ENCODE measurements at places on chromosomes 2 and 18. TPM values are rescaled to one million over a fixed set of nuclear protein-coding genes. Genes with fewer than 3 reads are reported as not detected.

DNA sequence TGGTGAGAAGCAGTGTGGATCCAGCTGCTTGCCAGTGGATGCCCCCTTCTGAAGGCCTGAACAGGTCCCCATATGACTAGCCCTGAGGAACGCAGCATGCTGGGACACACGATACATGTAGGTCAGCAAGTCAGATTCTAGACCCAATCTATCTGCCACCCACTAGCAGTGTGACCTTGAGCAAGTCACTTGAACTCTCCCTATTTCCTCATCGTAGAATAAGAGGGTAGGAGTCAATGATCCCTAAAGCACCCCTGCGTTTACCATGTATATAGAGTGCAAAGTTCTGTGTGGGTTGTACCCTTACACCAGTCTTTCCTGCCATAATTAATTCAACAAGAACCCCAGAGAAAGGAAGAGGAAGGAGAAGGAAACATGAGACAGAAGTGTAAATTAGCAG is 123.7 kb downstream of the GALNT14 start:
- no peaks in the 10 kb centered on the region for H3K27me3 ChIP-seq
- no peaks in the 10 kb centered on the region for H3K36me3 ChIP-seq
- H3K27ac ChIP-seq = no peak overlapping the region
- DNase-seq = no peak
- H3K4me1 ChIP-seq = no peaks in the 10 kb centered on the region
- H3K4me3 ChIP-seq = no peak overlapping the region

DNA sequence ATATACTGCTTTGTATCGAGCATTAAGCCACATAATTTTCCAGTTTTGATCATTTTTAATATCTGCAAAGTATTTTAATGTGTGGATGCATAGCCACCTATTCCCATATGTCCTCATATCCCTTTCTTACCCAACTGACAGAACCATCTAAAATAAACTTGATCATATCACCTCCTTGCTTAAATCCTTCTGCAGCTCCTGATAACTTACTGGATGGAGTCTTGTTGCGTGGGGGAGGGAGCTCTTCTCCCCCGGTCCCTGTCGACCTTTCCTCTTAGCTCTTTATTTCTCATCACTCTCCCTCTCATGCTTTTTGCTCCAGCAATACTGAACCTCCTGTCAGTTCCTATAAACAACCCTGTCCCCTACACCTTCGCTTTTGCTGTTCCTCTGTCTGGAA is 18.7 kb downstream of the TMEM178A start:
- no peaks in the 10 kb centered on the region for H3K36me3 ChIP-seq
- H3K4me1 ChIP-seq = no peaks in the 10 kb centered on the region
- H3K4me3 ChIP-seq = no peak overlapping the region
- no peak overlapping the region for H3K27ac ChIP-seq
- no peak for DNase-seq

- H3K27ac ChIP-seq = no peak overlapping the region
- peaks cover 24% of the 10 kb centered on the region for H3K4me1 ChIP-seq
- no peaks in the 10 kb centered on the region for H3K36me3 ChIP-seq
- H3K27me3 ChIP-seq = peaks cover 7% of the 10 kb centered on the region
- no peak overlapping the region for H3K4me3 ChIP-seq
Observed at GRCh38 chr2:205865056-205865455, 182.8 kb downstream of the NRP2 start.

GRCh38 chr2:168640039-168640438 is 162.4 kb upstream of the NOSTRIN start:
- no peaks in the 10 kb centered on the region for H3K4me1 ChIP-seq
- DNase-seq = no peak
- no peak overlapping the region for H3K27ac ChIP-seq
- H3K27me3 ChIP-seq = no peaks in the 10 kb centered on the region

- peak overlapping the region; percentile 13 for H3K27ac ChIP-seq
- H3K4me1 ChIP-seq = peaks cover 43% of the 10 kb centered on the region
- H3K4me3 ChIP-seq = no peak overlapping the region
- no peaks in the 10 kb centered on the region for H3K27me3 ChIP-seq
Observed at GRCh38 chr2:98908931-98909316, 27.1 kb downstream of the CRACDL start.

- no peaks in the 10 kb centered on the region for H3K4me1 ChIP-seq
- H3K4me3 ChIP-seq = no peak overlapping the region
- no peaks in the 10 kb centered on the region for H3K36me3 ChIP-seq
- no peak for DNase-seq
- no peaks in the 10 kb centered on the region for H3K27me3 ChIP-seq
Observed at GRCh38 chr2:129491308-129491707, 488.2 kb upstream of the RAB6C start.

DNA sequence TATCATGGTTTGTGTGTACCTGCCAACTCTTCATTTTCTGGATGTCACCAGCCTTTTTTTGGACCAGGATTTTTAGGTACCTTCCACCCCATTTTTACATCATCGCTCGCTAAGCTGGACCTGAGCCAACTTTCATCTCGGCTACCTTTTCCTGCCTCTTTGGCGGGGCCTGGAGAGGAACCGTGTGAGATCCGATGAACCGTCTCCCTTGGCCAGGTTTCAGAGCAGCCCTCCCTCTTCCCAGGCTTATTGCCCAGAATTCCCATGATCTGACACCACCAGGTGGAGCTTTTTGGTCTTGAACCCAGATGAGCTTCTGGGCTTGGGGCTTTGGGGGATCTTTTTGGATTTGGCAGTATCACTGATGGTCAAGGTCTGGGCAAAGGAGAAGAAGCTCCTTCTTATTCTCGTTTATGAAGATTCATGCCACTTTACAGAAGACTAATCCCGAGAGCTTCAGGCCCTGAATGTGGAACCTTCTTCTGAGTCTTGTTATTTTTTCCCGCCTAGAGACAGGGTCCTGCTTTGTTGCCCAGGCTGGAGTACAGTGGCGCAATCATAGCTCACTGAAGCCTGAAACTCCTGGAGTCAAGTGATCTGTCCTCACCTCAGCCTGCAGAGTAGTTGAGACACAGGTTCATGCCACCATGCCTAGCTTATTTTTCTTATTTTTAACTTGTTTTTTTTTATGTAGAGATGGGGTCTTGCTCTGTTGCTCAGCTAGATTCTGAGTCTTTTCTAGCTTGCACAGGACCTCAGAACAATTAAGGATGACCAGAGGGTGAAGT is 50.4 kb downstream of the GATA6 start:
- H3K27me3 ChIP-seq = no peaks in the 10 kb centered on the region
- H3K4me3 ChIP-seq = no peak overlapping the region
- no peak for DNase-seq

GRCh38 chr2:21260311-21260710 is 136.5 kb downstream of the TDRD15 start:
- H3K27ac ChIP-seq = no peak overlapping the region
- H3K4me1 ChIP-seq = peaks cover 5% of the 10 kb centered on the region
- H3K4me3 ChIP-seq = no peak overlapping the region
- no peak for DNase-seq

- H3K27me3 ChIP-seq = no peaks in the 10 kb centered on the region
- no peaks in the 10 kb centered on the region for H3K36me3 ChIP-seq
- no peak overlapping the region for H3K4me3 ChIP-seq
- no peaks in the 10 kb centered on the region for H3K4me1 ChIP-seq
Observed at GRCh38 chr18:59055345-59056032, 84.2 kb upstream of the SEC11C start.

The CCDC68 gene
- 2.2 TPM for total RNA-seq

DNA sequence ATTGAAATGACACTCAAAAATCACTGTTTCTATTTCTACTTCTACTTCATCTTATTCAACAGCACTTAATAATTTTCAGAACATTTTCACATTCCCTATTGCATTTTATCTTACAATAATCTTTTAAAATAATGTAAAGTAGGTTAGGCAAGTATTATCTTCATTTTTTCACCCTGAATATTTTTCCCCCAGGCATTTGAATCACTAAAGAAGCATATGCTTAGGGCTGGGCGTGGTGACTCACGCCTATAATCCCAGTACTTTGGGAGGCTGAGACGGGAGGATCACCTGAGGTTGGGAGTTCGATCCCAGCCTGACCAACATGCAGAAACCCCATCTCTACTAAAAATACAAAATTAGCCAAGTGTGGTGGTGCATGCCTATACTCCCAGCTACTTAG is 6.7 kb downstream of the WDCP start:
- DNase-seq = no peak
- H3K27me3 ChIP-seq = no peaks in the 10 kb centered on the region
- peaks cover 10% of the 10 kb centered on the region for H3K36me3 ChIP-seq
- no peaks in the 10 kb centered on the region for H3K4me1 ChIP-seq
- no peak overlapping the region for H3K4me3 ChIP-seq

The TNS1 gene
- total RNA-seq = 219 TPM

The KCNG2 gene
- 0.16 TPM for total RNA-seq

- H3K36me3 ChIP-seq = no peaks in the 10 kb centered on the region
- no peaks in the 10 kb centered on the region for H3K4me1 ChIP-seq
- H3K27ac ChIP-seq = no peak overlapping the region
- H3K27me3 ChIP-seq = no peaks in the 10 kb centered on the region
Observed at GRCh38 chr18:56907771-56908170, 239.1 kb upstream of the BOD1L2 start.

DNA sequence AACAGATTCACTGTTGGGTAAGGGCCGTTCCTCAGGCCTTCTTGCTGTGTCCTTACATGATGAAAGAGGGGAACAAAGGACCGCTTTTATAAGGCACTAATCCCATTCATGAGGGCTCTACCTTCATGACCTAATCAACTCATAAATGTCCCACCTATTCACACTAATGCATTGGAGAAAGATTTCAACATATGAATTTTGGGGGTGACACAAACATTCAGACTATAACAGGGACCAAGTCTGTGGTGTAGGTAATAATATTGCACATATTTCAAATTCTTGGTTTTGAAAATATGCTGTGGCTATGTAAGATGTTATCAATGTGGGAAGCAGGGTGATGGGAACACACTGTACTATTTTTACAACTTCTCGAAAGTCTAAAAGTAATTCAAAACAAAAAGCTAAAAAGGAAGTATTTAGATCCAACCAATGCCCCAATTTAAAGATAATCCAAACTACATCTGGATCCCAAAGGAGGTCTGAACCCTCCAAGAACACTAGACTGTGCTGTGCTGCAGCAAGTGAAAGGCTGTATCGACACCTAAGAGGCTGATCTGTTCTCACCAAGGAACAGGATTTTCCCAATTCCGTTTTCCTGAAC is 82.4 kb upstream of the TGIF1 start:
- DNase-seq = peak; percentile 80
- H3K36me3 ChIP-seq = no peaks in the 10 kb centered on the region

GRCh38 chr2:110770404-110770958 is 38.1 kb downstream of the ACOXL start:
- no peaks in the 10 kb centered on the region for H3K4me1 ChIP-seq
- no peaks in the 10 kb centered on the region for H3K36me3 ChIP-seq
- no peak overlapping the region for H3K4me3 ChIP-seq

GRCh38 chr2:45898819-45899218 is 247.3 kb downstream of the PRKCE start:
- H3K27ac ChIP-seq = no peak overlapping the region
- no peaks in the 10 kb centered on the region for H3K36me3 ChIP-seq
- no peak overlapping the region for H3K4me3 ChIP-seq

DNA sequence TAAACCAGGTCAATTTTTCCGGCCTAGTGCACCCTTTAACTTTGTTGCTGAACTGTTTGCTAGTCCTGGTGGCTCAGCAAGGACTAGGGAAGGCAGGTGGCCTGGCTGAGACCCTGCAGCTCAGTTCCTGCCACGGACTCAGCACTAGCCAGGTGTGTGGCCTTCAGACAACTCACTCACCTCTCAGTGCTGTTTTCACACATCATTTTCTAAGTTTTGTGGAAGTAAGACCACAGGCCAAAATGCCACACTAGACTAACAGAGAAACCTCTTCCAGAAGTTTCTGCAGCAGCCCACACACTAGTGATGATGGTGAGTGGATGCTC is 65.9 kb upstream of the SLC1A4 start:
- H3K27ac ChIP-seq = no peak overlapping the region
- no peak for DNase-seq
- no peaks in the 10 kb centered on the region for H3K36me3 ChIP-seq

DNA sequence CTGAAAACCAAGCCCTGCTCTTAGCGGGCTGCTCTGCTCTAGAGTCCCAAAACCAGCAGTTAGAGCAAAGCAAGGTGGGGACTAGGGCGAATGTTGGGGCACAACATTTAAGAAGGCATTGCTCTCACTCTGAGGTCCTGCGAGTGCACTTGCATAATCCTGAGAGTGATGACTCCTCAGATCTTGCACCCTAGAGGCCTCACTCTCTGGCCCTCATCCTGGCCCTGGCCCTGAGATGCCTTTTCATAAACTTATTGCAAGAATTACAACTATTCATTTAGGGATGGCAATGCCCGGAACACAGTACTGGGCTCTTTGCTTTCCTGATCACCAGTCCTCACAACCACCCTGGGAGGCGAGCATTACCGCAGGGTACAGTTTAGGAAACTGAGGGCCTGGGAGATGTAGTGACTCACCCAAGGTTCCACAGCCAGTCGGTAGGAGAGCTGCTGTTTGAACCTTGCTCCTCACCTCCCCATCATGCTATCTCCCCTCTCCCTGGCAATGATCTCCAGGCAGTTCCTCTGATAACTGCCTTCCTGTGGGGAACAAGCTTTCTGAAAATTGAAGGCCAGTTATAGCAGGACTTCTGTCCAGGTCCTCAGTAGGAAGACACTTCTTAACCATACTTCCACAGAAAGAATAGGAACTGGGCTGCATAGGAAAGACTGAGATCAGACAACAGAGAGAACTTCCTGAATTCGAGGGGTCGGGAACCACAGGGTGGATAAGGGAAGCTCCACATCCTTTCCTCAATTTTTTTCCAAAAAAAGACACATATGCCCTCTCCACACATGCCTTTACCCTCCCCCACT is 91.3 kb downstream of the TNS1 start:
- H3K4me1 ChIP-seq = peaks cover 31% of the 10 kb centered on the region
- H3K27me3 ChIP-seq = no peaks in the 10 kb centered on the region
- no peak for DNase-seq
- H3K4me3 ChIP-seq = no peak overlapping the region
- H3K36me3 ChIP-seq = peaks cover 18% of the 10 kb centered on the region

DNA sequence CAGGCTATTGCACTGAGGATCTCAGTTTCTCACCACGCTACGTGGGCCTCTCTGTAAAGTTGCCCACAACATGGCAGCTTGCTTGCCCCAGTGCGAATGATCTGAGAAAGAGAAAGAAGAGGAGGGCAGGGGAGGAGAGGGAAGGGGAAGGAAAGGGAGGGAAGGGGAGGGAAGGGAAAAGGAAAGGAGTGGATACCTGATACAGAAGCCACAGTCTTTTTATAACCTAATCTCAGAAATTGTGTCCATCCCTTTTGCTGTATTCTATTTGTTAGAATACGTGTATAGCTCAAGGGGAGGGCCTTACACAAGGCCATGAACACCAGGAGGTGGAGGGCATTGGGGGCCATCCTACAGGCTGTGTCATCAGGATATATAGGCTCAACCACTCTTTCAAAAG is 78.3 kb upstream of the PPP1CB start:
- no peaks in the 10 kb centered on the region for H3K27me3 ChIP-seq
- no peak overlapping the region for H3K27ac ChIP-seq
- H3K36me3 ChIP-seq = no peaks in the 10 kb centered on the region
- H3K4me3 ChIP-seq = no peak overlapping the region

DNA sequence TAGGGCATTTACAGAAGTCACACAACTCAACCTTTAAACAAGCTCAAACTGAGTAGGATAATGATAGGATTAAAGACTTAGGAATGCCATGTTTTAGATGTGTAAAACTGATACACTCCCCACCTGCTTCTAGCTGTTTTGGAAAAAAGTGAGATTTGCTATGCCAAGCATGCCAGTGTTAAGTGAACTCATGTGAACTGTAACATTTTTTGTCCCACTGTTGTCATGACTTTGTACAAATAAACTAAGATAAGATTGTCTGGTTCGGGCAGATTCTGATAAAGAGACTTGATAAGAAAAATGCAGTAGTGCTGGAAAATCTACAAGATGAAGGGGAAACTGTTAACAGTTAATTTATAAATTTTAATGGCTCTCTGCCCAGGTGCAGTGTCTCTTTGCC is 66.5 kb downstream of the GLS start:
- peaks cover 28% of the 10 kb centered on the region for H3K4me1 ChIP-seq
- H3K27ac ChIP-seq = peak overlapping the region; percentile 71
- peak overlapping the region; percentile 37 for H3K4me3 ChIP-seq
- peak; percentile 65 for DNase-seq
- no peaks in the 10 kb centered on the region for H3K27me3 ChIP-seq
- H3K36me3 ChIP-seq = no peaks in the 10 kb centered on the region

All from astrocyte (in vitro differentiated cells and primary cell).